ENCODE measurements at places on chromosomes 13 and 19.

DNA sequence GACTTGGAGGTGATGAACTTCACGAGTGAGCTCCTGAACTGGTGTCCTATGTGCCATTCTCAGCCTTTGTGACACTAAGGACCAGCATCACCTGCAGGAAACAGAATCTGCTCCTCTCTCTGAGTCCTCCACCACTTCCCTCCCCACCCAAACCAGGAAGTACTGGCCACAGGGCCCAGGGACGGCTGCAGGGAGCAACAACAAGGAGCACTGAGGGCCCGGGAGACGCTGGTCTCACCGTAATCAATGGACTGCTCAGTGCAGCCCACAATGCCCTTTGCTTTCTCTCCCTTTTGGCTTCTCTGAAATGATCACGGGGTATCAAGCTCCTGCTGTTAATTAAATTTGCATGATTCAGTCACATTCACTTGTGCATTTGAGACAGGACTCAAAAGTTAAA lies 18.6 kb downstream of the PEPD start:
- DNase-seq = no peak

GRCh38 chr13:42892760-42893159 lies 99.3 kb downstream of the EPSTI1 start:
- no peak for DNase-seq

DNA sequence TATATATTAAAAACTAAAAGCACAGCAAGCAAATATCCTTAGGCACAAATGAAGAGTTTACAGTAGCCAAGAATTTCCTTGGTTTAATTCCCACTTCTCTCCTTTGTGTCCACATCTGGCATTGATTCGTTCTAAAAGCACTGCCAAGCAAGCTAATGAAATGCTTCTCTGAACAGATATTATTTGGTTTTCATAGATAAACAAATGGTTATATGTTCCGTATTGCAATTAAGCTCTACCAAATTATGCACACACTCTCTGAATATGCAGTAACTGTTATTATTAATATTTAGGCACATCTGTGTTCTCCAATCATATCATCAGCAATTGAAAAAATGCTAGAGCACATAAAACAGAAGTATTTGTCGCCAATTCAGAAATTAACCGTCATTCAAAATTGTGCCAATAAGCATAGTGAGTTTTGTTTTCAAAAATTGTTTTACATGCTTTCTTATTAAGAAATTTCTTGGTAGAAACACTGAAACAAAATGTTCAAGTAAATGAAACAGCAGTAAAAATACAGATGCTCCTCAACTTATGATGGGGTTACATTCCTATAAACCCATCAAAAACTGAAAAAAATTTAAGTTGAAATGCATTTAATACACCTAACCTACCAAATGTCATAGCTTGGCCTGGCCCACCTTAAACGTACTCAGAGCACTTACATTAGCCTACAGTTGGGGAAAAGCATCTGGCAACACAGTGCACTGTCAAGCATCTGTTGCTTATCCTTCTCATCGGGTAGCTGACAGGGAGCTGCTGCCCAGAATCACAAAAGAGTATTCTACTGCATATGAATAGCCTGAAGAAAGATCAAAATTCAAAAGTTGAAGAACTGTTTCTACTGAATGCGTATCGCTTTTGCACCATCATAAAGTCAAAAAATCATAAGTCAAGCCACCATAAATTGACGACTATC lies 2134.7 kb downstream of the PCDH9 start:
- no peak for DNase-seq

DNA sequence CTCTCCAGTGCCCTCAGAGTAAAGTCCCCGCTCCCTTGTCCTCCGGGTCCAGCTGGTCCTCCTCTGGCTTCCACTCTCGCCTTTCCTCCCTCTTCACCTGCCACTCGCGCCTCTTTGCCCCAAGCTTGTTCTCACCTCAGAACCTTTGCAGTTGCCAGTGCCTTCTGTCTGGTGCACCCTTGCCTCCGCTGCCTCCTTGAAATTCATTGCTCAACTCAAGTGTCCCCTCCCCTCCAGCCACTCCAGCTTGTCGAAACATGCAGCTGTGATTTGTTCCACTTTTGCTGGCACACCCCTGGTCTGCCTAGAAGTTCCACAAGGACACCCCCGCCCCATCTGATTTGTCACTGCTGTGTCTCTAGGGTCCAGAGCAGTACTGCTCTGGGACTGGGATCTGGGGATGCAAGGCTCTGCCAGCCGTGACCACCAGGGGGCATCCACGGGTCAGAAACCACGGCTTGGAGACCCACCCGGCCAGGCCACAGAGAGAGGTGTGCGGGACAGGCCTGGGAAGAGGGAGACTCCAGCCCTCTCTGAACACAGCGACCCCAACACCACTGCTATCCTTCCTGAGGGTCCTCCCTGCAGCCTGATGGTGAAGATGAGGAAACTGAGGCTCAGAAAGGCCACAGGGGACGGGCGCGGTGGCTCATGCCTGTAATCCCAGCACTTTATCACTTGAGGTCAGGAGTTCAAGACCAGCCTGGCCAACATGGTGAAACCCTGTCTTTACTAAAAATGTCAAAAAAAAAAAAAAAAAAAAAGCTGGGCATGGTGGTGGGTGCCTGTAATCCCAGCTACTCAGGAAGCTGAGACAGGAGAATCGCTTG lies 49.9 kb downstream of the AP1M1 start:
- peak; percentile 52 for DNase-seq

GRCh38 chr13:111564606-111565005 lies 244.2 kb downstream of the TEX29 start:
- DNase-seq = no peak

- DNase-seq = no peak
Observed at GRCh38 chr19:44694184-44694579, 4.8 kb upstream of the CEACAM16 start.

- DNase-seq = no peak
Observed at GRCh38 chr13:53041968-53042516, 13.4 kb downstream of the OLFM4 start.

- DNase-seq = no peak
Observed at GRCh38 chr13:46778890-46779289, 18.1 kb downstream of the ESD start.

GRCh38 chr19:35740108-35740422 lies 2.2 kb downstream of the IGFLR1 start:
- DNase-seq = no peak

DNA sequence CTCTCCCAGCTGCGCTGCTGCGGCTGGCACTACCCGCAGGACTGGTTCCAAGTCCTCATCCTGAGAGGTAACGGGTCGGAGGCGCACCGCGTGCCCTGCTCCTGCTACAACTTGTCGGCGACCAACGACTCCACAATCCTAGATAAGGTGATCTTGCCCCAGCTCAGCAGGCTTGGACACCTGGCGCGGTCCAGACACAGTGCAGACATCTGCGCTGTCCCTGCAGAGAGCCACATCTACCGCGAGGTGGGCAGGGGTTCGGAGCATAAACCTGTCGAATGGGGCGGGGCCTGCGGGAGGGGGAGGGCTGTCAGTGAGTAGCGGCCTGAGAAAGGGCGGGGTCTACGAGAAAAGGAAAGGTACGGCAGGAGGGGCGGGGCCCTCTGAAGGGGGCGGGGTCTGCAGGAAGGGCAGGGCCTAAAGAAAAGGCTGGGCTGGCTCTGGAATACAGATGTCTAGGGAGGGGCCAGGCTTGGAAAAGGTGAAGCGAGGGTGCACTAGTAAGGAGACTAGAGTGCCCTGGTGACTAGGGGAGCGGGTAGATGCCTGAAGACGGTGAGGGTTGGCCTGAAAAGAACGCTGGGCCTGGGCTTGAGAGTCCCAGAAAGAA lies 3.6 kb downstream of the CD37 start:
- no peak for DNase-seq
